ENCODE measurements at places on chromosomes 5 and 9. TPM values are rescaled to one million over a fixed set of nuclear protein-coding genes. Genes with fewer than 3 reads are reported as not detected.
A peak's percentile ranks its signal among the peaks of the same experiment; 100 is the strongest.

Gene RNF208
- 5.3 TPM for total RNA-seq

DNA sequence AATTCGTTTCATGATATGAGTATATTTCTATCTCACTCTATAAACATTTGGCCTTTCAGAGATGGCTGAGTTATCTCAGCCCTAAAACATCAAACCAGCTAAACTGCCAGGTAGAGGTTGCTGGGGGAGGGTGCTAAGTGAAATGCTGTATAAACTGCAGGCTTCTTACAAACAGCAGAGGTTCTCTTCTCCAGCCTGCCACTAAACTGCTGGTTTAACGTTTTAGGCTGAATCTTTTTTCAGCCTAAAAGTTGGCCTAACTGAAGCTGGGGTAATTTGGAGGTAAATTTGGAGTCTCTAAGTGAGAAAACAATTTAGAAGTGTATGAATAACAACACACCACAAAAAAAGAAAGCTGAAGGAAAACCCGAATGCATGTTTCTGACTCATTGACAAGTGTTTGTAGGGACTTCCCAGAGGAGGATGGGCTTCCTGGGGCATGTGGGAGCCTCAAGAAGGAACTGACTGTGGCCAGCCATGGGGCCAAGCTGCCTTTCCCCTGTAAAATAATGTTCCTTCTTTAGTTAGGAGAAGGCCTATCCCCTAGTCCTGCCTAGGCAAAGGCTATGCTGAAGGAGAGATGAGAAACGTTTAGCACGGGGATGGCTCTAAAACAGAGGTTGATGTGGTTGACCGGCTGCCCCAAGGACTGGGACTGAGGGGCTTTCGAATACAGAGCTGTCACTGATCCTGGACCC, 44.3 kb downstream of the SLC28A3 start:
- ATAC-seq: no peak

Gene BASP1
- 5.4 TPM for total RNA-seq

GRCh38 chr5:146041180-146041789, 64.1 kb downstream of the PLAC8L1 start:
- no peak for ATAC-seq

Gene MIGA2
- 16.2 TPM for total RNA-seq

DNA sequence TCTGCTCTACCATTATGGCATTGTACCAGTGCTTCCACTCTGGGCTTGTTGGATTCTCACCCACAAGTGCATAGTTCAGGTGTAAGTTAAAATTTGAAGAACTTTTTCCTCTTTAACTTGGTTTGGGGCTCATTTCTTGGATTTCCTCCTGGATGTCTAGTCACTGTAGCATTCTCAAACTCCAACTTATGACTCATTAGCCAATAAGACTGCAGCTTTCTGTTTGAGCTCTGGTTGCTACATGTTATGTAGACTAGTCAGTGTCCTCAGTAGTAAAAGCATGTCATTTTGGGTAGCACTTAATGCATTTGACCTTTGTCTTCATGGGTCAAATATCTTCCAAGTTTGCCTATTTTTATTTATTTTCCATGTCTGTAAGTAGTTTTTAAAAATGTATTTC, 790.8 kb downstream of the BRINP1 start:
- ATAC-seq: no peak

DNA sequence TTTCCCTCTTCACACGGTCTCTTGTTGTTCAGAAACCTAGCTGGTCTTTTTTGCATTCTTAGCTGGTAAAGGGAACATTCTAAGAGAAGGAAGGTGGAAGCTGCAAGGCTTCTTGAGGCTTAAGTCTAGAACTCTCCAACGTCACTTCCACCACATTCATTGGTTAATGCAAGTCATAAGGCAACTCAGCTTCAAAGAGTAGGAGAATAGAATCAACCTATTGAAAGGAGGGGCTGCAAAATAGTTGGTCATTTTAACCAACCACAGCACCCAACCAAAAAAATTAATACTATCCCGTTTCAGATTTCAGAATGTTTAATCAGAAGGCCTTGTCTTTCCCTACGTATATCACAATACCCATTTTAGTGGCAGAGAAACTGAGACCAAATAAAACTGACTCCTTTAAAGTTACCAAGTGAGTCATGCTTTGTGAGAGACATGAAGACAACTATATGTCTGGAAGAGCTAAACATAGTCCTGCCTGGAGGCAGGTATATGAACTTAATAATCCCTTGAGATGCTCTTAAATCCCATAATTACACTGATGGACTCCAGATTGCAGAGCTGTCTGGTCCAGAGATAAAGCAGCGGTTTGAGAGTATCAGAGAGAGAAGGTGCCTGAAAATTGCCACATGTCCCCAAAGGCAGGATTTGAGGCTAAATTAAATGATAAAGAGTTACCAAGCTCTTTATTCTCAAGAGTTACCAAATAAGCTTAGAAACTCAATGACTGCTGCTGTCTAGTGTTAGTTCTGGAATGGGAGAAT, 14.4 kb downstream of the DOCK8 start:
- no peak for ATAC-seq

Gene MED27
- total RNA-seq: 13.6 TPM

GRCh38 chr9:121691890-121692289, 40.5 kb downstream of the DAB2IP start:
- no peak for ATAC-seq

DNA sequence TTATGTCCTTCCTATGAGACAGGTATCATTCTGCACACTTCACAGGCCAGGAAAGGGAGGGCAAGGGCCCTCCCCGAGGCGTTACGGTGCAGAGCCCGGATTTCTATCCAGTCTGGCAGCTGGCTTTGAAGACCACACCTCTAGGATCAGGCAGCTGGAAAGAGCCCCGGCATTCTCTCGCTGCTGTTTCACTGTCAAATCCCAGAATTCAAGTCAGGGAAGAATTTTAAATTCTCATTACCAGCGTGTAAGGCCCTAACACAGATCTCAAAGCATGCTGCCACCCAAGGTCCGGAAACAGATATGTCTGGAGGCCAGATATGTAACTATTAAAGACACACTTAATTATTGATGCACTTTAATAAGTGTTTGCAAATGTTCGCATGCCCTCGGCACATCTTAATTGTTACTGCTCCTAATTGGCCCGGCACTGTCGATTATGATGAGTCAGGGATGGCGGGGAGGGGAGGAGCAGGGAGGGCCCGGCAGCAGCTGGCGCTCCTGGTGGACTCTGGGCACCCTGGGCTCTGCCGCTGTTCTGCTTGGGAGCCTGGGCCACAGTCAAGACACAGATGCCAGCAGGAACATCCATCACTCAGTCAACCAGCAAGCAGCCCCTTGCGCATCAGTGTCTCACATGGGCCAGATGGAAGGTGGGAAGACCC, 76.3 kb upstream of the BARHL1 start:
- ATAC-seq: no peak

Gene PPIP5K2
- 42.8 TPM for total RNA-seq

DNA sequence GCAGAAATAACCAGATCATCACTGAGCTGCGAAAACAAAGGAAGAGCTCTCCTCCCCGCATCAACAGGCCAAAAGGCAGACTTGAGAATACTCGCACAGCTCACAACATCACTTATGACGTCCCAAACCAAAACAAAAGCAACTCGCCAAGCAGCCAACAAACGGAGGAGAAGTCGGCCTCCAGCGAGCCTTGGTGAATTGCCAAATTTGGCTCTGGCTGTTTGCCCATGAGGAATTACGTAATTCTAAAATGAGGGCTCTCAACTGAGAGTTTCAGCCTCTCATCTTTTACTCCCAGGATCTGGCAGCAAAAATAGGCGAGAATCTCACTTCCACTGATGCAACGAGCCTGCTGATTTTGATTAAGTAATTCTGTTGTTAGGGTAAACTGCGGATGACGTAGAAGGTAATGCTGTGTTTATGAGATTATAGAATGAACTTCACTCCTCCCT, 51.7 kb upstream of the SEMA6A start:
- peak; percentile 92 for ATAC-seq

Gene ADRB2
- 11.8 TPM for total RNA-seq

- ATAC-seq: peak; percentile 48
Measured at GRCh38 chr5:96151891-96152290, 190.2 kb upstream of the ELL2 start.

- no peak for ATAC-seq
Measured at GRCh38 chr5:59665086-59665831, 228.3 kb downstream of the PDE4D start.

GRCh38 chr5:67032921-67033664, 163.5 kb downstream of the CD180 start:
- ATAC-seq: no peak

- ATAC-seq: no peak
Measured at GRCh38 chr5:143400541-143401226, 2.8 kb downstream of the NR3C1 start.

DNA sequence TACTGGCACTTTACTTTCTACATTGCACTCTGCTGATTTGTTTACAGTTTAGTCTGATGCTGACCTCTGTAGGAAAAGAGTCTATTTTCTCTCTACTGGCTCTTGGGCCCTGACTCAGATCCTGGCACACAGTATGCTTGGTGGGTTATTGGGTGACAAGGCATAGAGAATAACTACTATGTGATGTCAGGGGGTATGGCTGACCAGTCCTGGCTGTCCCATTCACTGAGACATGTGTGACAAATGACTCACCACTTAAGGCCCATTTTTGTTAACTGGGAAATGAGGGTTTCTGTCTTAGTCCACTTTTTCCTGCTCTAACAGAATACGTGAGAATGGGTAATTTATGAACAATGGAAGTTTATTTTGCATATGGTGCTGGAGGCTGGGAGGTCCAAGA, 66.4 kb downstream of the DAPK1 start:
- peak; percentile 6 for ATAC-seq

Gene PCDHA4
- total RNA-seq: 0.13 TPM

Gene NR4A3
- total RNA-seq: 0.52 TPM

DNA sequence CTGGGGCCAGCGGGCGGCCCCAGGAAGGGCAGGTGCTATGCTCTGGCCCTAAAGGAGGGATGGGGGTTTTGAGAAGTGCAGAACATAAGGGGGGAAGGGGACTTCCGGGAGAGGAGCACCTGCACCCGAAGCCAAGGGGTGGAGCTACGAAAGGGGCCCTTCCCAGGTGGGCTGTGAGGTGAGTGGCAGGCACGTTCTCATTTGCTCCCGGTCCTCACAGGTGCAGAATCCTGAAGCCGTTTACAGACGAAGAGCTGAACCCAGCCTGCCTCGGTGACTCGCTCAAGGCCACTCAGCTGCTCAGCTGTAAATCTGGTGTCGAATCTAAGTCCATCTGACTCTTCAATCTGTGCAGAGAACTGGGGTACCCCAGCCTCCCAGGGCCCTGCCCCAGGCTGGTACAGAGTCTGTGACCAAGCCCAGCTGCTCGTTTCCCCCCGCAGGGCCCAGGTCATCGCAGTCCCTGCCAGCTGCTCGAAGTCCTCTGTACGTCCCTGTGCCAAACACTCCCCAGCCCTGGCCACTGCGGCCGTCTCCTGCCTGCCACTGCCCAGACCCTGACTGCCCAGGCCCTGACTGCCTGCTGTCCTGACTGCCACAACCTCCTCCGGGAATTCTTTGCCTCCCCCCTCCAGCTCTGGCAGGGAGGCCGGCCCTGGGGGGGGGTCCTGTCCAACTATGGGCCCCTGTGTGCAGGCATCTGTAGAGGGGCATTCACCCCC, 53.8 kb upstream of the RXRA start:
- ATAC-seq: no peak

Gene UGT3A1
- total RNA-seq: not detected

- ATAC-seq: no peak
Measured at GRCh38 chr9:86036555-86036954, 62.8 kb downstream of the GOLM1 start.

GRCh38 chr5:14760548-14761002, 96.1 kb downstream of the OTULIN start:
- no peak for ATAC-seq

DNA sequence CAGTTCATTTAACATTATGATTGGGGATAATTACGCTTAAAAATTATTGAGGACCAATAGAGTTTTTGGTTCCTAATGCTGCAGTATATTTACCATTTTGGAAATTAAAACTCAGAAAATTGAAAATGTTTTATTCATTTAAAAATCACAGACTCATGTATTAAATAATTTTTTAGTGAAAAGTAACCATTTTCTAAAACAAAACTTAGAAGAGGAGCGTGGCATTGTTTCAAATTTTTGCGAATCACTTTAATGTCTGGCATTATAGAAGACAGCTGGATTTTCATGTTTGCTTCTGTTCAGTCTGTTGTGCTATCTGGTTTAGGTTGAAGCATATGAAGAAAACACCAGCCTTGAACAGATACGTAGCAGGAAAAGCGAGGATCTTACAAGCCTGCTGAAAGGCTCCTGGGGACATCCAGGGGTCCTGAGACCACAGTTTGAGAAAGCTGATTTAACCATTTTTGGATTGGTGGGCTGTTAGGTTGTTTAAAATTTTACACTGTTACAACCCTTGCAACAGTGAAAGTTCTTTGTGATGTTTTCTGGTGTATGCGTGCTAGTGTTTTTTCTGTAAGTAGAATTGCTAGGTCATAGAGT, 1.6 kb downstream of the ZFYVE16 start:
- ATAC-seq: no peak

DNA sequence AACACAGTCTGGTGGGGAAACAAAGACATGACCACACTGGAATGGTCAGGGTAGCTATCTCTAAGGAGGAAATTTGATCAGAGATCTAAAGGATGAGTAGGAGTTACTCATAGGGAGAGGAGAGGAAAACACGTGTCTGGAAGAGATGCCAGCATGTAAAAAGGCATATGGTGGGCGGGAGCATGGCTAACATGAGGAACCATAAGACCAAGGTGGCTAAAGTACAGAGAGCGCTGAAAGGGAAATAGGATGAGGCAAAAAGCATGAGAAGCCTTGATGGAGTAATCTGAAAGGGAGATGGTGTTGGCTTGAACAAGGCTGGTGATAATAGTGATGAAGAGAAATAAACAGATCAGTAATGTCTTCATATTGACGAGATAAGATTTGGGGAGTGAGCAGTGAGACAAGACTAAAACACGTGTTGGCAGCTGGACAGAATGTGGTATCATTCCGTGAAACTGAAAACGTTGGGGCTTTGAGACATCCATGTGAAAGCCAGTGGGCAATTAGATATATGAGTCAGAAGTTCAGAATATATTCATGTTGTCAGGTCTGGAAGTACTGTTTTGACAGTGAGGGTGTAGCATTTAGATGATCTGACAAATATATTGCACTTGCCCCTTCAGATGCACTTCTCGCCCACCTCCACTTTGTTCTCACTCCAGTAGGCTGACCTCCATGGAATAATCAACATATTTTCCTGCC, 209.1 kb upstream of the KCNN2 start:
- ATAC-seq: no peak

GRCh38 chr9:97704345-97704677, 7.2 kb upstream of the XPA start:
- ATAC-seq: no peak

DNA sequence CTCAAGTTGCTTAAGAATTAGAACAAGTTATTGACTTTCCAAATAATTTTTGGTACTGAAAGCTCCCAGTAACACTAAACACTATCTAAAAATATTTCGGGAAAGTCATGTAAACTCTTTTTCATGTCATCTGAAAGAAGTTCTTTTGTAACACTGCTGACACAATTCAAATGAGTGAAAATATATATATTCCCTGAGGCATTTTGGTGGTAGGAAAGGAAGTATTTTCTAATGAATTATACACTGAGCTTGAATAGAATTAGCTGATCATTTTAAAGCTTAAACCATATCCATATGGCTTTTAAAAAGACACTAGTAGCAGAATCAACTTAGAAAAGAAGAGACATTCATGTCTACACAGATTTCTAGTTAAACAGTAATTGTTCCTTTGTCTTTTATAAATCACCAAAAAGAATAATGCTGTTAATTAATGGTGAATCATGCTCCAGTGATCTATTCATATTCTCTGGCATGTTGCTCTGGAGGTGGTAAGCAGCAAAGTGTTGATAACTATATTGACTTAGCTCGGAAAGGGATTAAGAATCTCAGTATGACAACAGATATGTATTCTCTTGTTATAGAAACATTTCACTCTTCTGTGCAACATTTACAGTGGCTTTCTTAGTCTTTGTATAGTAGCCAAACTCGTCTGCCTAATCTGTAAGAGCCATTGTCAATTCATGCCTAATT, 27.4 kb upstream of the RFX3 start:
- no peak for ATAC-seq
